Pancreas (tissue), 10 donors: ENCODE measurements at places on chromosomes 3 and 15.
A peak's percentile ranks its signal among the peaks of the same experiment; 100 is the strongest.

GRCh38 chr3:181713280-181713647 lies 1.5 kb downstream of the SOX2 start:
- H3K4me3 ChIP-seq = no peak overlapping the region
- no peaks in the 10 kb centered on the region for H3K36me3 ChIP-seq
- no peak overlapping the region for H3K27ac ChIP-seq
- peaks cover 4% of the 10 kb centered on the region for H3K4me1 ChIP-seq
- DNase-seq = no peak

GRCh38 chr15:49154799-49155109 lies 645 bp downstream of the COPS2 start:
- H3K27me3 ChIP-seq = no peaks in the 10 kb centered on the region
- peak overlapping the region; percentile 82 for H3K27ac ChIP-seq
- H3K36me3 ChIP-seq = no peaks in the 10 kb centered on the region
- peaks cover 18% of the 10 kb centered on the region for H3K4me1 ChIP-seq
- DNase-seq = no peak

DNA sequence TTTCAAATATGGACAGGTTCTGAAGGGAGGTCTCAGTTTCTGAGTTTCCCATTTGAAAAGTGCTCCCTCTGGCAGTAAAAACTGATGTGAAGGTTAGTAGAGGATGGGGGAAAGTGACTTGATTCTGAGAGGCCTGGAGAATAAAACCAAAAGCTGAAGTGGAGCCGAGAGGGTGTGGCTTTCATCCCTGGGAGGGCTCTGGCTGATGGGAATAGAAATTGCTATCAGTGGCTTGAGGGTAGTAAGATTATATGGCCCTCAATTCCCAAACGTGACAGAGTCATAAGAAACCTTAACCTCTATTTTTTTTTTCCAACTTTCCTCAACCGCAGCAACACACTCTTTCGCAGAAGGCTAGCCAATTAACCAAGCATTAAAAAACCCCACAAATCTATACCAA lies 185.9 kb downstream of the MEIS2 start:
- H3K4me3 ChIP-seq = no peak overlapping the region
- no peaks in the 10 kb centered on the region for H3K27me3 ChIP-seq
- H3K36me3 ChIP-seq = no peaks in the 10 kb centered on the region
- DNase-seq = no peak

GRCh38 chr3:59784164-59784563 lies 734.3 kb upstream of the CFAP20DC start:
- DNase-seq = no peak
- H3K4me1 ChIP-seq = no peaks in the 10 kb centered on the region
- H3K4me3 ChIP-seq = no peak overlapping the region
- no peak overlapping the region for H3K27ac ChIP-seq
- H3K27me3 ChIP-seq = no peaks in the 10 kb centered on the region

DNA sequence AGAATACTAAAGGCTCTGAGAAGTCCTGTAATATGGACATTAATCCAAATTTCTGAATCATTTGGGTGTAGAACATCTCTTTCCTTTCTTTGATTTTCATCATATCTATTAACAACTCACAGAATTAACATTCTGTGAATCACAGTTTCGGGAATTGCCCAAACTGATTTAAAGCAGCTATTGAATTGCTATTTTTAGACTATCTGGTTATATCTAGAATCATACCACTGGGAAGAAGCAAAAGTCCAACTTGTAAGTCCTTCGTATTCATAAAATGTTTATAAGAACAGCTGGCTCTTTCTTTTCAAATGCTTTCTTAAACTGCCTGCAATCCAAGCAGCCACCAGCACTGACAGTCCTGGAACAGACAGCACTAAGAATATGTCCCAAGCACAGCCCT lies 733.0 kb downstream of the NTRK3 start:
- no peak overlapping the region for H3K27ac ChIP-seq
- no peaks in the 10 kb centered on the region for H3K36me3 ChIP-seq
- H3K4me1 ChIP-seq = no peaks in the 10 kb centered on the region

DNA sequence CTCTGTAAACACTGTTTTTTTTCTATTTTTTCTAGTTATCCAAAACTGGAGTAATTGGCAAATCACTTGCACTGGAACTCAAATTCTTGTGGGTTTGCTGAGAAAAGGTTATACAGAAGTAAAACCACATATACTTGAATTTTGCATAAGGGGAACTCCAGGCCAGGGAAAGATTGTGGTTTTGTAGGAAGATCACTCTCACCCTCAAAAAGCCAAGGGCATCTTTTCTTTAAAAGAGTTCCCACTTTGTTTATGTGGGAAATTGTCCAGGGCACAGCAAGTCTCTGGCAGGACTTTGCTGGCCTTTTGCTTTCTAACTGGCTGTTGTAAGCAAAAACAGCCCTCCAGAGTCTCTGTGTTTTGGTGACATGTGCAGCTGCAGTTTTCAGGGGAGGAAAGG lies 340.3 kb upstream of the RBMS3 start:
- no peaks in the 10 kb centered on the region for H3K36me3 ChIP-seq
- no peaks in the 10 kb centered on the region for H3K4me1 ChIP-seq
- H3K27me3 ChIP-seq = no peaks in the 10 kb centered on the region
- no peak overlapping the region for H3K27ac ChIP-seq
- DNase-seq = no peak
- no peak overlapping the region for H3K4me3 ChIP-seq
